ENCODE measurements at places on chromosomes 11 and 22. TPM values are rescaled to one million over a fixed set of nuclear protein-coding genes. Genes with fewer than 3 reads are reported as not detected.

Gene ZNF215
- 4.0 TPM for total RNA-seq

Gene SYCE3
- not detected for total RNA-seq

Gene TMEM45B
- 0.13 TPM for total RNA-seq

Gene PHF21B
- total RNA-seq = not detected

Gene OR5F1
- total RNA-seq = not detected

Gene TMEM191C
- total RNA-seq = 3.0 TPM

Gene B4GAT1
- 46.9 TPM for total RNA-seq

Gene MRGPRX3
- total RNA-seq = not detected

Gene MOGAT2
- not detected for total RNA-seq

Gene SLC22A25
- not detected for total RNA-seq

Gene JAML
- not detected for total RNA-seq

Gene MYBPC3
- total RNA-seq = not detected

Gene HTR3B
- total RNA-seq = not detected

Gene CRYBB3
- not detected for total RNA-seq

Gene VSIG10L2
- total RNA-seq = not detected

Gene PRDM11
- total RNA-seq = 3.8 TPM

Gene ROM1
- total RNA-seq = 10.6 TPM

Gene RAB30
- 25.3 TPM for total RNA-seq

Gene DEFB131B
- total RNA-seq = not detected

Gene FGF3
- not detected for total RNA-seq

Gene MRGPRE
- total RNA-seq = 0.12 TPM

Gene MGAT3
- 0.40 TPM for total RNA-seq

Gene NELL1
- total RNA-seq = not detected

Gene PHLDA2
- 12.6 TPM for total RNA-seq

Gene RTN4R
- 0.13 TPM for total RNA-seq

Gene IL10RA
- not detected for total RNA-seq

Gene JHY
- total RNA-seq = 1.1 TPM

Gene LARGE2
- total RNA-seq = not detected

Gene DUSP8
- total RNA-seq = 0.40 TPM

Gene KRTAP5-1
- not detected for total RNA-seq

Gene FBXO3
- total RNA-seq = 59.2 TPM

Gene BTBD18
- total RNA-seq = not detected

Gene MTA2
- 102 TPM for total RNA-seq

Gene ROBO4
- total RNA-seq = 1.9 TPM

Gene CWF19L2
- 10.4 TPM for total RNA-seq

Gene CYTH4
- total RNA-seq = 0.06 TPM

Gene TUBA8
- 0.87 TPM for total RNA-seq

Gene B4GALNT4
- total RNA-seq = under 0.01 TPM

Gene AMOTL1
- total RNA-seq = 40.8 TPM

Gene MEI1
- 1.2 TPM for total RNA-seq
